ENCODE measurements at places on chromosomes 2 and 18.

GRCh38 chr2:4882941-4883340, 809.2 kb upstream of the SOX11 start:
- DNase-seq, result no peak

DNA sequence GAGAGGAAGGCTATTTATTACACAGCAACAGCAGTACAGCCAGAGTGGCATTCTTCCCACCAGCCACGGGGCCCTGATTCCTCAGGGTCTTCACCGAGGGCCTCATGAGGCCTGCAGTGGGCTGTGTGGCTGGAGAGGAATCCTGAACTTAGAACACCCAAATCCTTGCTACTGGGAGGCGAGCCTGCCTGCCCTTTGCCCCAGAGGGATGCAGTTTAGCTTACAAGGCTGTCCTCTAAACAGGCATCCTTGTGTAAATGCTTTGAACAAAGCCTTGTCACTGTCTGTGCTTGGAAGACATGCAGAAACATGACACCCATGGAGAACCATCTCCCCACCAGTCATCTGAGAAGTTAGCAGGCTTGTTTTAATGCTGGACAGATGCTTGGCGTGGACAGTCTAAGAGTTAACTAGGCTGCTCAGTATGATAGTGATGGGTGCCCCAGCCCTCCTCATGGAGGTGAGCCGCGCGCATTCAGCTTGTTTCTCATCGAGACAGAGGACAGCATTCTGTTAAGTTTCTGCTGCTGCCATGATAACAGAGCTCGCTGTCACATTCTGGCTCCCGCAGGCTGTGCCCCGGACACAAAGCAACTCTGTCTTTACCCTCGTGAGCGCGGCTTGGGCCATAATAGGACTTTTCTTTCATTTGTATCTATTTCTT, 42.9 kb downstream of the ADI1 start:
- DNase-seq, result no peak

GRCh38 chr2:42965196-42965595, 172.8 kb upstream of the HAAO start:
- DNase-seq, result no peak

- peak; percentile 71 for DNase-seq
Measured at GRCh38 chr2:73212448-73213176, 1.4 kb upstream of the SMYD5 start.

DNA sequence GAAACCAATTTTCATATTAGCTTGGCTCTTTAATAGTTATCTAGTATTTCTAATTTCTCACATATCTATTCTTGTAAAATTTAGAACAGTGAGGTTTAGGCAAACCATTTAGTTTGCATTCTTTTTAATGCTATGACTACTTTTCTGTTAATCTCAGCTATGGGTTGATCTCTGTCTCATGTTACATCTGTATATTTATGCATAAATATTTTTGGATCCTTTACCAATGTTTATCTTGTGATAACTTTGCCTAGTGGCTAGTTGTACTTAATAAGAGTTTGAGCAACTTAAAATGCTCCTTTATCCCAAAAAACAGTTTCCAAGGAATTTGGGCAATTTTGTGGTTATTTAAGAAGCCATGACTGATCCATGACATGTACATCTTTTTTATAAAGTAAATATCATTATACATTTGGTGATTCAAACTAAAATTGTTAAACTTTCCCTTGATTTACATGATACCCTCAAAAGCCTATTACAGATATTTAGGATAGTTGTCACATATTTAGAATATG, 86.3 kb downstream of the R3HDM1 start:
- no peak for DNase-seq

GRCh38 chr18:2850816-2851215, 4.0 kb downstream of the EMILIN2 start:
- no peak for DNase-seq

DNA sequence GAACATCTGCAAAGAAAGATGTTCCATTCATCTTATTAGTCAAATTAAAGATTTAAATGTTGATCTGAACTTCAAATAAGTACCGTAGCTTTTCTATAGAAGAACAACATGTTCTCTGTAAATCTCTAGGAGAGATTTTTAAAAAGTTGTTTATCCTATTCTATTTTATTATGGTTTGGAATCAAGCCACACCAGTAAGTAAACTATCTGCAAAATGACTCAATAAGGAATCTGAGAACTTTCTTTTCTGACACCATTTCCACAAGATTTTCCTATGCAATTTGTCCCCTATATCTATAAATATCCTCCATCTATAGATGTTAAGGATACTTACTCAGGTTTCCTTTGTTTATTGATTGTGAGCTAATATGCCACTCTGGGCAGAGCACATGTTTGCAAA, 736.6 kb downstream of the CBLN2 start:
- DNase-seq, result no peak

DNA sequence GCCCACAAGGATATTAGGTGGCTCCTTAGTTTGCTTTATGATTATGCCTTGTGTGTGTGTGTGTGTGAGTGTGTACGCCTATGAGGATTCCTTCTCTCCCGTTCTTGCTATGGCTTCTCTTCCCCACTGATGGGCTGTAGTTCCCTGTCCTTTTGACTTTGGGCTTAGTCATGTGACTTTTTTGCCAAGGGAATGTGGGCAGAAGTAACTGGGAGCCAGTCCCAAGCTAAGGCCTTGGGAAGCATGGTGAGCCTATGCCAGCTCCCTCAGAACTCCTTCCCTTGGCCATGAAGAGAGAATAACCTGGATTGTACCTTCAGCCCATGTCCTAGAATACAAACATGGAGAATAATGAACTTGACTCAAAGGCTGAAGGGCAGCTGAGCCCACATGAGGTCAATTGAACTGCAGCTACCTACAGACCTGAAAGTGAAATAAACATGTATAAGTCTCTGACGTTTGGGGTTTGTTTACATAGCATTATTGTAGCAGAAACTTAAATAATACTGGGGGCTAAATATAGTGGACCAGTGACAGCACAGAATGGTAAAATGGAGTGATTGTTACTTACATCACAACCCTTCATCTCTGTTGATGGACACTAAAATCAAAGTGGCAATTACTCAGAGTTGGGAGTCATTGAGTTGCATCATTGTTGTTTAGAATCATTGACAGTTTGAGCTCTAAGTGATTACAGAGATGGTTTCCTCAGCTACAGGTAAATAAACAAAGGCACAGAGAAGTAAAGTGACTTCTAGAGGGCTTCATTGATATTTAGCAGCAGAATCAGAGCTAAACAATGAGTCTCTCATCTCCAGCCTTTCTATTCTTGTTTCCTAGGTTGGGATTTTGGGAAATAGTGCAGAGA, 15.3 kb upstream of the IL36G start:
- no peak for DNase-seq

GRCh38 chr18:36667811-36668210, 161.0 kb downstream of the TPGS2 start:
- no peak for DNase-seq

GRCh38 chr2:70767079-70767698, 811 bp downstream of the ADD2 start:
- DNase-seq, result no peak

DNA sequence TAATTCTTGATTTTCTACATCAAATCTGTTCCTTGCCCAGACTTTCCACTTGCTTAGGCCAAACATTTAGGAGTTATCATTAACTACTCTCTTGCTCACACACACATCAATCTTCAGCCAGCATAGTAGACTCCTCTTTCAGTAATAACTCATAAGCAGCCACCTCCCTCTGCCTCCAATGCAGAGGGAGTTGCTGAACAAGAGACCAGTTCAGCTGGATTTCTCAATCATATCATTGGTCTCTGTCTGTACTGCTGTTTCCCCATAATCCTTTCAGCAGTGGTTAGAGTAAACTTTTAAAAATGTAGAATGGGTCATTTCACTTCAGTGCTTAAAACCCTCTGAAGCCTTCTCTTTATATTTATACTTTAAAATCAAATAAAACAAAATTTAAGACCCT, 112.9 kb downstream of the SLC39A10 start:
- DNase-seq, result no peak

GRCh38 chr2:54420524-54421172, 35.5 kb upstream of the SPTBN1 start:
- no peak for DNase-seq

GRCh38 chr18:48908916-48909315, 41.8 kb downstream of the SMAD7 start:
- DNase-seq, result no peak

DNA sequence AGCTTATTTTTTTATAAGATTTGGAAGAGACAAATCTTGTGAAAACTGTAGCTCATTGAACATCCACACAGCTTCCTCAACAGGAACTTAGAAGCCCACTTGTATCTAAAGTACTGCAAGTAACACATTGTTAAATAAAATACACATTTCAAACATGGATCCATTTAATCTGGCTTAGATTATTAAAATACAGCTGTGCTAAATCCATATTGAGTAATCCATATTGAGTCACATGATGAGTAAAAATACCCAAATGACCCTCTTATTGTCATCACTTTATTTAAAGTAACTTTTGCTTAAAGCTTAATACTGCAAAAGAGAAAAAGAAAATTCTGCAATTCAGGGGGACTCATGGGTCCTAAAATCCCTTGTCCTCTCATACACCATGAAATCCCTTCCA, 133.3 kb downstream of the OSR1 start:
- no peak for DNase-seq

DNA sequence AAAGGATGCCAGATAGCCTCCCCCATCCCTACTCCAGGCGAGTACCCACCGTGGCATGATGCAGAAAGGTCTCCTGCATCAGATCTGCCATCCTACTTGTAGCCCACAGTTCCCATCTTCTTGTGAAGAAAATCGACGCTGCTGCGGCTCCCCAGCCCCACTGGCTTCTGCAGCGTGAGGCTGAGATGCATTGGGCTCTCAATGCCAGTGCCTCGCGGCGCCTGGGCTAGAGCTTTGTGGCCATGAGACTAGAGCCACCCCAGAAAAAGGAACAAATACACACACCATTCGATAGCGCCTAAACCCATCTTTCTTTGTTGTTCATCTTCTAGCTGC, 2.8 kb downstream of the NOL4 start:
- no peak for DNase-seq

- DNase-seq, result peak; percentile 79
Measured at GRCh38 chr18:49243391-49243790, 217.1 kb downstream of the DYM start.
